ENCODE measurements at places on chromosomes 1 and 21.

GRCh38 chr1:210233495-210234328, 1.1 kb downstream of the SERTAD4 start:
- DNase-seq, result no peak

- no peak for DNase-seq
These were observed 27.8 kb downstream of the ASAP3 start for GRCh38 chr1:23456226-23456625.

DNA sequence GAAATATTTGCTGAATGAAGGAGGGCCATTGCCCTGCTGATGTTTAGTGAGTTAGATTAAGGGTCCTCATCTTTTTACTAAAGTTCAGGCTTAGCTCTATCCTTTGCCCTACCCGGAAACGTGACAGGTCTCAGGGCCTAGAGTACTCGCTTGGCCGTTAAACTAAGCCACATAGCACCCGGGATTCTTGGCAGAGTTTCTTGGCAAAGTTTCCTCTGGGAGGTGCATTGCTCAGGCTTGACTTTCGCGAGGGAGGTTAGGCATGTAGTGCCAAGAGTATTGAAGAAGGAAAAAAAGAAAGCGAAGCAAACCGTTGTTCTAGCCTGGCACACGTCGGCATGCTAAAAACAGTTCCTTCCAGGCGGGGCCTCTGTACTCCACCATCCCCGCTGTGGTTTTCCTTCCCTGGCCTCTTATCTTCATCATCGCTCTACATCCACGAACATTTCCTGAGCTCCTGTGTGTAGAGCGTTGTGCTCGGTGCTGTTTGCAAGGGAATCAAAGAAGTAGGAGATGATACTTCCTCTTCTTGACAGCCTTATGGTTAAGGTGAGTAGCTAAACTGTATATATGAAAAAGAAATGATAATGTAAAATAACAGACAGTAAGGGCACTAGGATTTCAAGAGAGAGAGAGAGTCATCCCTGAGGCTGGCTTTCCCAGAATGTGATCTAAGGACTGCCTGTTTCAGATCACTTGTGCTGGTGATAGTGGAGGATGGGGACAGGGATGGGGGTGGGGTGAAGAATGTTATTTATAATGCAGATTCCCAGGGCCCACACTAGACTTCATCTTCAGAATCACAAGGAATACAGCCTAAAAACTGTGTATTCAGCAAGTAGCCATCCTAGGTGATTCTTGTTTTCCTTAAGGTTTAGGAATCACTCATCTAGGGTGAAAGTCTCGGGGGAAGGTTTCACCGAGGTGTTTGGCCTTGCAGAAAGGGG, 18.8 kb downstream of the RNF220 start:
- DNase-seq, result no peak

- no peak for DNase-seq
These were observed 29.0 kb downstream of the TRIM45 start for GRCh38 chr1:117092594-117092993.

DNA sequence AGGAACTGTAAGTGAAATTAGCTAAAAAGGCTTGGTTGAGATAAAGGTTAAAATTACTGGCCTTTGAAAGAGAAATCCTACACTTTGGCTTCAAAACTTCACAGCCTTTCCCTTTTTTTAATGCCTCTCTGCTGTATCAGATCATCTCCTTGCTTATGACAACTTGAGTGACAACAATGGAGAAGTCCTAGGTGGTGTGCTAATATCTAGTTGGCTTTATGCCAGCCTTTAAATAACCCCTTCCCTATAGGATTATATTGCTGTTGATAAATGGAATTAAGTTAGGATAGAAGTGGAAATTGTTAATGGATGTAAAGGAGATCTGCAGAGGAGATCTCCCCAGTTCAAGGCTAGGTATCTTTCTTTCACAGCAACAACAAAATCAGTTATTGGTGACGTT, 130.2 kb upstream of the ATP1B1 start:
- no peak for DNase-seq

- DNase-seq, result no peak
These were observed 326.1 kb upstream of the BEND5 start for GRCh38 chr1:49102752-49103151.

- DNase-seq, result no peak
These were observed 29.2 kb upstream of the POFUT2 start for GRCh38 chr21:45316871-45317397.

DNA sequence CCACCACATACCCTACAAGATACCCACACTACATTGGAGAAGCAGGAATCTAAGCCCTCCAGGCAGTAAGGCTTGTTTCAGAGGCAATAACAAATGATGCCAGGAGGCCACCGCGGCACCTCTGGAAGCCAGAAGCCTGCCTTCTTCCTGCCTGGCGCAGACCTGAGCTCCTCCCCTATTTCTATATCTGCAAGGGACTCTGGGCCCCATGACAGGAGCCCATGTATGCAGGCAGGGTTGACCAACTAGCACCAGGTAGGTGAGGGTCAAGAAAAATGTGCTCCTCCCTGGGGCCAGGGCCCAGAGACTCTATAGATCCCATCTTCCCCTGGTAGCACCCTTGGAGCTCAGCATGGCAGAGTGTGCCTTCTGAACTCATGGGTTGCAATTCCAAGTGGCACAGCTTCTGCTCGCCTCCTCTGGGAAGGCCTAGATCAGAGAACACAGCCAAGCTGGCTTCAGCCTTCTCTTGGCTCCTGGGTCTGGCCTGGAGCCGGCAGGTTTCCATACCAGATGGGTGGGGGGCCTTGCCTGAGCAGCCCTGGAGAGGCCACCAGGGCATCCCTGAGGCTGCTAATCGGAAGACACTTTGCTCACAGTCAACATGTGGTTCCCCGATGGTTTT, 85.1 kb downstream of the STUM start:
- no peak for DNase-seq

DNA sequence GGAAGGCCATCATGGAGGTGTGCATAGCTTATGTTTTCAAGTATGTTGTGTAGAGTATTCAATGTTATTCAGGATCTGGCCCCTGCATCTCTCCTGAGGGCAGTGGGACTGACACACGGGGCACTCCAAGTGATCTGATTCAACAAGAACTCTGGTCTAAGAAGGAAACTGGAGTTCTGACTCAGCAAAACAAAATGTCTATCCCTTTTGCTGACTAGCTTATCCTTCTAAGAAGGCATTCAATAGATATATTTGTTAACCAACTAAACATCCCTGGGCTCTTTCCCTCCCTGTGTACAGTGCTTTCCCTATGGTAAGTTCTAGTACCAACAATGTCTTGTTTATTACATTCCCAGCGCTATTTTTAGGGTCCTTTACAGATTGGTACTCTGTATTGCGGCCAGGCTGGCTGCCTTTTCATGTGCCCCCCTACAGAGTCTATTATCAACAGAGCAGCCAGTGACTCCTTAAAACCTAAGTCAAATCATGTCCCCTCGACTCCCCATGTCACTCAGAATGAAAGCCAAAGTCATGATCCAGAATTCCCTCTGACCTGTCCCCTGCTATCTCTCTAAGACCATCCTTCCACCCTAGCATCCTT, 304.9 kb downstream of the KCNH1 start:
- DNase-seq, result no peak

DNA sequence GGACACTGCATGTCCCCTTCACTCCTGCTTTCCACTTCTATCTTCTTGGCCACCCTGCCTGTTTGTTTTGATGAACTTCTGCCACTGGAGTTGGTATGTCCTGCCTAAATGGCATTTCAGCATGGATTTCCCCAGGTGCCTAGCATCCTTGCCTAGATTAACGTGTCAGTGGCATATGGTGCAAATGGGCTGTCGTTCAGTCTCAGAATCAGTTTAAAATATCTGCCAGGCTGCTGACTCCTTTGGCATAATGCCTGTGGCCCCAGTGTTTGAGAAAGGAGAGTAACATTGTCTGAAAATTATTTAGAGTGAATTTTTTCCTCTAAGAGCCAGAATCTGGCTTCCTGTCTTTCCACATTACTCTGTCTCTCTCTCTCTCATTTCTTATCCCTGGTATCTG, 64.9 kb upstream of the BARHL2 start:
- DNase-seq, result no peak

- no peak for DNase-seq
These were observed 153.9 kb downstream of the PEX14 start for GRCh38 chr1:10628685-10629084.

- DNase-seq, result no peak
These were observed 63.7 kb downstream of the MACF1 start for GRCh38 chr1:39268112-39268581.

- DNase-seq, result no peak
These were observed 45.5 kb upstream of the MRPS6 start for GRCh38 chr21:34027721-34028461.

DNA sequence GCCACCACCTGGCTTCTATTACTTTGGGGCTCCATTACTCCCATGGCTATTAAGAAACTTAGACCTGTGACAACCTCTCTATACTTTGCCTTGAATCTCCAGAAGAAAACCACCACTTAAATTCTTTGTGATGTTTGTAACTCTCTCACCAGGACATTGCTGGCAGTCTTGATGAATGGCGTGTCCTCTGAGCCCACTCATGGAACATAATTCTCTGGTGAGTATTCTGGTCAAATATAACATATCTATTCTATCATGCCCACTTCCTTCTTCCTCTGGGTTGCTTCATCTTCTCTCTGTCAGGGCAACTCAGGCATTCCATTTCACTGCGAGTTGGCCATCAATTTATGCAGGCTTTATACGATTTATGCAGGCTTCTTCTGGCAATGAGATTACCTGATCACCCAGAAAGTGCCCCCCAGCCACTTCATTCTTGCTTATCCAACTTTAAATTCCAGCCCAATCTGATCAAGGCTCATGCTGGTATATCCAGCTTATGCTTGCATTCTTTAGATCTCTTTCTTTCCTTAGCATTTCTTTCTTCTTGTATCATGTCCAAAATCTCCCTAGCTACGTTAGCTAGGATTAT, 112.0 kb upstream of the CHRM3 start:
- DNase-seq, result no peak

DNA sequence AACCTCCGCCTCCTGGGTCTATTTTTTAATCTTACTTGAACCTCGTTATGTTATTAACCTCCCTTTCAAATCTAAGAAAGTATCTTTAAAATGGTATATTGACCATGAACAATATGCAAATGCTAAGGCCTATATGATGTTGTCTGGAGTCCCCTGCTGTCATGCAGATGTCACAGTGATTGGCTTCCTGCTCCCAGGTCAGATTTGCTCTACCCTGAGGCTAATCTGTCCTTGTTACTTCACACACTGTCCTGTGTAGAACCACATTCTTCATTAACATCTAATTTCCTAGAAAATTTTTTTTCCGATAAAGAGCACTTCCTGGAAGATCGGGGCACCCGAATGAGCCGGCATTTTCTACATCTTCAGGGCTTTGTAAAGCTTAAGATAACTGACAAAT, 306.6 kb downstream of the MRPL39 start:
- no peak for DNase-seq

DNA sequence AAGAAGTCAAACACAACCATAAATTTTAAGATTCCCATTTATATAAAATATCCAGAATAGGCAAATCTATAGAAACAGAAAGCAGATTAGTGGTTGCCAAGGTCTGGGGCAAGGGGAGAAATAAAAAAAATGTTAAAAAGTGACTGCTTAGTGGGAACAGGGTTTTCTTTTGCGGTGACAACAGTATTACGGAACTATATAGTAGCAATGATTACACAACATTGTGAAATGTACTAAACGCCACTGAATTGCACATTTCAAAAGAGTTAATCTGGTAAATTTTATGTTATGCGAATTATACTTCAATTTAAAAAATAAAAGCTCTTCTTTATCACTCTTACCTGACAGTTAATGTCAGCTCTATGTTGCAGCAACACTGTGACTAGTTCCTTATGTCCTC, 105.2 kb downstream of the ACBD6 start:
- DNase-seq, result no peak

- no peak for DNase-seq
These were observed 55.3 kb upstream of the DSCAM start for GRCh38 chr21:40902299-40902698.

GRCh38 chr1:90027281-90027680, 32.4 kb downstream of the ZNF326 start:
- no peak for DNase-seq

GRCh38 chr1:90155721-90156487, 161.0 kb downstream of the ZNF326 start:
- no peak for DNase-seq

GRCh38 chr1:202193614-202194327, at the start of gene LGR6:
Gene LGR6 (plus strand): TSS chr1:202193799. CDS start chr1:202193990, 191 bp downstream.
- no peak for DNase-seq

GRCh38 chr1:214317300-214317699, 36.3 kb downstream of the SMYD2 start:
- no peak for DNase-seq

DNA sequence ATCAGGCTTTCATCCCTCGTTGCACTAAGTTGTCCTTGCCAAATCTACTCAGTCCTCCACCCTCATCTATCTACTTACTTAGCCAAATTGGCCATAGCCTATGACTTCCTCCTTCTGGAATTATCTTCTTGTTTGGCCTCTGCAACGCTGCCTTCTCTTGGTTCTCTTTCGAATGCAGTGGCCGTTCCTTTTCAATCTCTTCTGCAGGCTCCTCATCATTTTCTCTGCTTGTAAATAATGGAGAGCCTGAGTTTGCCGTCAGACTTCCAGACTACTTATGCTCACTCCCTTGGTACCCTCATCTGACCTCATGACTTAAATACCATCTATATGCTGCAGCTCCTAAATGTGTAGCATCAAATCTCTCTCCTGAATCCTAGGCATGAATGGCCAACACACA, 22.4 kb upstream of the SRRM1 start:
- no peak for DNase-seq

DNA sequence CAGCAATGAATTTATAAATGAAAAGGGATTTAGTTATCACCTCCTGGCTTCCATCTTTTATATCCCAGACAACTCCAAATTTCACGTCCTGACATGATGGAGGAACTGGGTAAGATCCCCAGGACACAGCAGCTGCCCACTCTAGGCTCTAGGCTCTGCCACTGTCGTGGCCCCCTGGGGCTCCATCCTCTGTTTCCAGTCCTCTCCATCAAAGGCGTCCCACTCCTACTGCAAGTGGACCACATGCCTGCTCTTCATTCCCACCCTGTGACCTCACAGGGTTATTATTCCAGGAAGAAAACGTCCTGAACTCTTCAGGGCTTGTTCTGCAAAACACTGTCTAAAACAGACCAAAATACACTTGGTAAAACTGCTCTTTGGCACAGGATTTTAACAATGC, 11.9 kb downstream of the URB1 start:
- no peak for DNase-seq

DNA sequence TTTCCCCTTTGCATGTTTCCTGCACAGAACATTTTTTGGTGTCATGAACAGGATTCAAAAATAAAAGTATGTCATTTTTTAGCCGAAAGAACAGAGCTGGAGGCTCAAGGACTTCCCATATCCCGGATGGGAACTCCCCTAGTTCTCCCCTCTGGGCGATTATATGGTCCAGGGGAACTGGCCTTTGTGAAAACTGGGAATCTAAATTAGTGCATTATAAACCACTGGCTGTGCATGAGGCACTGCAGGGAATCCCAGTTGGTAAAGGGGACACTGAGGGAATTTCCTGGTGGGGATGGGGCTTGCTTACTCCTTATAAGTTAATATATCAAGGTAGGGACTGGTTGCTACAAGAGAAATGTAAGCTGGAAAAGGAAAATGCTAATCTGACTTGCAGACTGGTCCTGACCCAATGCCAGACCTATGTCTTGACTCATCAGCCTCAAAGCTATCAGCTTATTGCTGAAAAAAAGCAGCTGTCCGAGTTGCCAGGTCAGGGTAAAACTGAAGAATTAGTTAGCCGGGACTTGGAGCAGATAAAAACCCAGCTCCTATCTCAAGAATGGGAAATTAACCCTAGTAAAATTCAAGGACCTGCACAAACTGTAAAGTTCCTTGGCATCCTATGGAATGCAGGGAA, 122.6 kb downstream of the FCRL5 start:
- DNase-seq, result no peak
